Activated CD4-positive, alpha-beta T cell treated with anti-CD3 and anti-CD28 coated beads for 1 hour (primary cell): ENCODE measurements at places on chromosomes 2 and 18.

DNA sequence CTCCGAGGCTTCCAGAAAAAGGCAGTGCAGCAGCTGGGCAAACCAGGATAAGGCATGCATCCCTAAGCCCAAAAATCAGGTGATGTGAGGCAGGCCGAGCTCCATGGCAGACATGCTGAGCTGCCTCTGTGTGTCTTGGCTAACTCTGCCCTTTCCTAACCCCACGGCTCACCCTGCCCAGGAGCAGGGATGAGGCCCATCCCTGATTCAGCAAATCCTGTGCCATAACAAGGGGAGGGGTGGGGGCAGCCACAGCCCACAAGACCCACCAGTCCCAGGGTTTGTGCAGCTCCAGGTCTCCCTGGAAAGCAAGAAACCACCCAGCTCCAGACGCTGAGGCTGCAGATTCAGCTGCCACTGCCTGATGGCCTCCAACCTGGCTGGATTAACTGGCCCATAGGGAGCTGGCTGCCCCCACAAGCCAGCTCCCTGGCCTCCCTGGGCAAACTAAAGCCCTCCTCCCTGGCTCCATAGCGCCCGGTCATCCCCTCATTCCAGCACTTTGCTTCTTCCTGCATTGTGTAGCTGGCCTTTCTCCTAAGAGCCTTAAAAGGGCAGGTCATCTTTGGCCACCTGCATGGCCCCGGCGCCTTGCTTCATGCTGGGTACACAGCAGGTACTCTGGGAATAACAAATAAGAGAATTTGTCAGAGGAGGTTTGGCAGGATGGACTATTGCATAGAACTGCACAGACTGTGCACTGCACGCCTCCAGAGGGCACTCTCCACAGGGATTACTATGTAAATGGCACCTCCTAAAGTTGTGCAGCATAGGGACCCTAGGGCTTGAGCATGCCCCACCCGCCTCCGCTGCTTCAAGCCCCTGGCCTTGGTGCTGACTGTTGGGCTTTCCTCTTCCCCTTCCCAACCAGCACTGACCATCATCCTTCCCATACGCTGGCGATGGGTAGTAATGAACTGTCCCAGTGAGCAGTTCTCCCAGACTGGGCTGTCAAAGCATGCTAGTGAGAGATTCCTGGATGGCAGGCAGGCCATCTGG, 10.7 kb downstream of the STEAP3 start:
- no peak for DNase-seq

DNA sequence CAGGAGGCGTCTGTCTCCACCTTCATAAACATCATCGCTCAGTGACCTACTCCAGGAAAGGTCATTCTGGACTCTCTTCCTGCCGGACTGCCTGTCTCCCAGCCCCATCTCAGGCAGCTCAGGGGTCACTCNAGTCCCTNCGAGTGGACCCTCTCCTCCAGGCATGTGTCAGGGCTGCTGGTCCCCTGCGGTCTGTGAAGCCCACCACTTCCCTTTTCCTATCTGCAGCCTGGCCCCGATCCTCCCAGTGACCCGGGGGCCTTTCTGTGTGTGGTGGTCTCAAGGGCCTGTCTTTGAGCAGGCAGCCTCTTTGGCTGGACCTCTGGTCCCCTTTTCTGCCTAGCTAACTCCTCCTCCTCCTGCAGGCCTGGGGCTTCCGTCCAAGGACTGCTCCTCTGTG, 5.9 kb upstream of the PARD6G start:
- DNase-seq, result no peak

- no peak for DNase-seq
These were observed 692.3 kb downstream of the RNF144A start for GRCh38 chr2:7609556-7609955.

DNA sequence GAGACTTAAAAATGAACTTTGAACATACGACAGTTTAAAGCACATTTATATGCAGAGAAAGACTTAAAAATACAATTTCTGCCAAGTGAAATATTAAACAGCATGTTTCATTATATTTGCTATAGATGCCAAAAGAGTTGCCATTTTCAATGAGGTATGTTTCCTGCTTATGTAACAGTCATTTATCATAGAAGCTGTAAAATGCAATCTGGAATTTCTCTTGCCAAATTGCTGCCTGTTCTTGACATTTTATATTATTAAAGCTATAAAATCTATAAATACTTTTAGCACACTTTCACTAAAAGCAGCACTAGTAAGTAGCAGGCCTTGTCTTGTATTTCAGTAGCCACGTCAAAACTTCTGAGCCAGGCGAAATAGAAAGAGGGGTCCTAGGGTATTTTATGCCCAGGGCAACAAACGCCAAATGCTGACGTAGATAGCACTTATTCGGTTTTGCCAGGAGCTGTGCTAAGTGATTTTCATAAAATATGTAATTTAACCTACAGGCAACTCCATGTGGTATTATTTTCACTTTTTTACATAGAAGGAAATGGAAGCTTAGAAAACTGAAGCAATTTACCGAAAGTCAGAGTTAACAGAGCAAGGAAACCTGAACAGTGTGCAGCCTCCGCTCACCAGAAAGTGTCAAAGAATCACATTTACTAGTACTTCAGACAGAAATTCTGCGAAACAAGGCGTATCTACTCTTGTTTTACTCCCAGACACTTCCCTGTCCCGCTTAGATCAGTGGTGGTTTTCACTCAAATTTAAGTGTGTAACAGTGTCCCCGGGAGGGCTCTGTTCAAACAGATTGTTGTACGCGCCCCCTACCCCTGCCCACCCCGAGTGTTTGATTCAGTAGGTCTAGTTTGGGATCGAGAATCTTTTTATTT, 1.2 kb upstream of the CYP20A1 start:
- DNase-seq, result no peak

DNA sequence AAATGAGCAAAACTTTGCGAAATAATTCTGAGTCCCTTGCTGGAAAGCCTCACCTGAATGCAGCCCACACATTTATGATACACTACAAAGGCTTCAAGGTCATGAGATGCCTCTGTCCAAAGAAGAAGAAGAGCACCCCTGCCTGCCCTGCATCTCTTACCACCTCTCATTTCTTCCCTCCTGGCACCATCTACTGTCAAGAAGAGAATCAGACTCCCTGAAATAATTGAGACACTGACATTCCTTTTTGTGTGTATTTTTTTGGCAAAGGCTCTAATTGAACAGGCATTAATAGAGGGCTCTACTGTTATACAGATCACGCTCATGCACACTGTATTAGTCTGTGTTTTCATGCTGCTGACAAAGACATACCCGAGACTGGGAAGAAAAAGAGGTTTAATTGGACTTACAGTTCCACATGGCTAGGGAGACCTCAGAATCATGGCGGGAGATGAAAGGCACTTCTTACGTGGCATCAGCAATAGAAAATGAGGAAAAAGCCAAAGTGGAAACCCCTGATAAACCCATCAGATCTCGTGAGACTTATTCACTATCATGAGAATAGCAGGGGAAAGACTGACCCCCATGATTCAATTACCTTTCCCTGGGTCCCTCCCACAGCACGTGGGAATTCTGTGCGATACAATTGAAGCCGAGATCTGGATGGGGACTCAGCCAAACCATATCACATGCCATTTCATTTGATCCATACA, 176.3 kb downstream of the ALPK2 start:
- DNase-seq, result no peak
